H7 (cell line): ENCODE measurements at places on chromosomes 3 and 15. TPM values are rescaled to one million over a fixed set of nuclear protein-coding genes. Genes with fewer than 3 reads are reported as not detected.

GRCh38 chr3:59808446-59808845 is 758.6 kb upstream of the CFAP20DC start:
- no peak for DNase-seq

DNA sequence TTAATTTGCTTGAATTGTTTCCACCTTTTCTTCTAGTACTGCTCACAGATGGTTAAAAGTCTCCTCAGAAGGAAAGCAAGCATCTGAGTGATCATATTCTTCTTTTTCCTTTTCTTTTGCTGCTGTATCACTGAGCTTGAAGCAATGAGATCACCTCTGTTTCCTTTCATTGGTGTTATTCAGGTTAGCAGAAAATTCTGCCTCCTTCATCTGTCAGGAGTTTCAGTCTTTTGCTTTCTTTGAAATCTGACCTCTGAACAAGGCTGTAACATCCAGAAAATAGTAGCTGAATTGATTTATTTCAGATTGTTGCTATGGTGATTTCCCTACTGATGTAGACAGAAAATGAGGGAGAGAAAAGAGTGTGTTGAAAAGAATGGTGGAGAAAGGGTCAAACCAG is 343.0 kb downstream of the MFSD1 start:
- no peak for DNase-seq

DNA sequence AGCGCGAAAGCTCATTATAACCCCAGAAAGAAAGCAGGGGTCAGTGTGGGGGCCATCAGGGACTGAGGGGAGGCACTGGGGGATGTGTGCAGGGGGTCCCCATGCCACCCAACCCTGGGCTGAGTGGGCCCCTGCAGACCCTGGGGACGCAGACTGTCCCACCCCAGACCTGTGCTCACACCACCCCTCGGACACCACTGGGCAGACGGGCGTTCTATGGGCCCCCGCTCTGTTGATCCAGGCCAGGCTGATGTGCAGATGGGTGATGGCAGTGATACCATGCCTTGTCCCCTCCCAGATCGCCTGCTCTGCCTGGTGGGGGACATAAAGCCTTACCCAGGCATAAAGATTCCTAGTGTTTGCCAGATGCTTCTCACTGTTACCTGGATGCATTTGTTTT is 259.7 kb upstream of the TLE3 start:
- no peak for DNase-seq

DNA sequence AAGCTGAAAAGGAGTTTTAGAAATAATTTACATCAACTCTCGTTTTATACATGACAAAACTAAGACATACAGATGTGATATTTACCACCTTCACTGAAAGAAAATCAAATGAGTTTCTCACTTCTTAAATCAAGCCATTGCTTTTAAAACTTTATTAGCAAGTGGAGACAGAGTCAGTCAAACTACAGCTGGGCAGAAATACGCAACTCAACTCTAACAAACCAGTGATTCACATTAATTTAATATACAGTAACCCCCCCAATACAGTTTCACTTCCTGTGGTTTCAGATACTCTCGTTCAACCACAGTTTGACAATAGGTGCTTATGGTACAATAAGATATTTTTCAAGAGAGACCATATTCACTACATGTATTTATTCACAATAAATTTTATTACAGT is 477.1 kb downstream of the MAGI1 start:
- no peak for DNase-seq

NUTM1 gene
- total RNA-seq: 0.26 and 0.28 TPM in 2 replicates
